NCI-H1417 treated with DMSO at 0.1 percent for 48 hours (cell line): ENCODE measurements at places on chromosomes 6 and 20.
A peak's percentile ranks its signal among the peaks of the same experiment; 100 is the strongest.

GRCh38 chr6:3088968-3089367 is 20.7 kb downstream of the RIPK1 start:
- DNase-seq, result no peak

GRCh38 chr6:31690231-31691077 is 9.6 kb upstream of the LY6G5C start:
- DNase-seq, result no peak

- no peak for DNase-seq
Measured at GRCh38 chr20:16848061-16848460, 99.9 kb downstream of the OTOR start.

DNA sequence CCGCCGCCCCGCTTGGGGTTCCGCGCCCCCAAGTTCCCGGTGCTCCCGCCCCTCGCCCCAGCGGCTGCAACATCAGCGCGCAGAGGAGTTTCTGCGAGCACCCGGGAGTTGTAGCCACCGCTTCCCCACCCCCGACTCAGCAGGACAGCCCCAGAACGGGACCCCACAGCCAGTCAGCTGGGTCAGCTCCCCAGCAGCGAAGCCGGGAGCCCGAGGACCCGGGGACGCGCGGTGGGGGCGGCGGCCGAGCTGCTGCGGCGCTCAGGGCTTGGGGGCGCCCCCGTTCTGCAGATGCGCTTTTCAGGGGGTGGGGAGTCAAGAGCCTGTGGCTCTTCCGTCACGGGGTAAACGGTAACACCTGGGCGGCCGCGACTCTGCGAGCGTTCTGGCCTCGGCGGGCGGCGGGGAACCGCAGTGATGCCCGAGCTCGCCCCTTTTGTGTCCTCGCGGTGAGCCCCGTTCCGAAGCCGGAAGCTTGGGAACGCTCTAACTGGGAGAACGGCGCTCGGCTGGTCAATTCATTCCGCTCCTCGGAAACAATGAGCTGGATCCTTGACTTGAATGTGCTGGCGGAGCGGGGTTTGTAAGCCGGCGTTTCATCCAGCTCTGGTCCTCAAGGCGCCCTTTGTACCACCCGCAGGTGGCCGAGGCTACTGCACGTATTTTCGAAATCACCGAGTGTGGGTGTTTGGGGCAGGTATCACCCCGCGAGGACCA is 774 bp downstream of the PLEKHG1 start:
- DNase-seq, result peak; percentile 18

- DNase-seq, result no peak
Measured at GRCh38 chr6:28865401-28866204, 58.2 kb downstream of the TRIM27 start.

- DNase-seq, result peak; percentile 28
Measured at GRCh38 chr6:157649311-157650260, 173.5 kb upstream of the SNX9 start.

- DNase-seq, result no peak
Measured at GRCh38 chr20:37567331-37567665, 39.6 kb upstream of the BLCAP start.
